AG04450 (cell line): ENCODE measurements at places on chromosomes 12 and 14. TPM values are rescaled to one million over a fixed set of nuclear protein-coding genes. Genes with fewer than 3 reads are reported as not detected.

GRCh38 chr14:68232300-68233055, 412.9 kb downstream of the RAD51B start:
- DNase-seq: peak; percentile 98

DNA sequence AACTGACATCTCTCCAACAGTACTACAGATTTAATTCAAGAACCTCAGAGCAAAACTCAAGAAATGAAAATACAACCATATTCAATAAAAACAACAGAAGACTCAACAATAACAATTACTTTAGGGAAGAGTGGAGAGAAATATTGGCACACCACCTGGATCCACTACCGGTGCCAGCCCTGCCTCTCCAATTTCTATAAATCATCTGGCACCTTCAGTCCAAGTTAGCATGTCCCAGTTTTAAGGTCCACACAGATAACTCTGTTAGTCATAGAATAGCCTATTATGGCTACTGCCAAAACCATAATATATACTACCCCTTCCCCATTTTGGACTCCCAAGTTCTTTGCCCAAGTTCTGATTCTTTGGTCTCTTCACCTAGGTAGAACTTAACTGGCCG, 69.9 kb upstream of the PSMA6 start:
- DNase-seq: no peak

- DNase-seq: no peak
Measured at GRCh38 chr14:35201066-35201465, 78.7 kb downstream of the PRORP start.

- DNase-seq: no peak
Measured at GRCh38 chr12:68245180-68246021, 8.0 kb downstream of the IL22 start.

TAS2R9 gene
- not detected in 2 replicates for polyA plus RNA-seq

CHD8 gene
- 26.1 and 40.3 TPM in 2 replicates for polyA plus RNA-seq

MAP1LC3B2 gene
- 3.1 and 3.8 TPM in 2 replicates for polyA plus RNA-seq

ARPC3 gene
- polyA plus RNA-seq: 57.0 and 82.3 TPM in 2 replicates
